Nasal cavity respiratory epithelium epithelial cell of viscerocranial mucosa (primary cell): ENCODE measurements at places on chromosomes 3 and 15. TPM values are rescaled to one million over a fixed set of nuclear protein-coding genes. Genes with fewer than 3 reads are reported as not detected.

Gene GOLGA6D
- under 0.01 TPM in 1 of 2 replicates, not detected in the other for total RNA-seq

Gene SERINC4
- 0.07 TPM in 1 of 2 replicates, not detected in the other for total RNA-seq

Gene HRG
- total RNA-seq: not detected in 2 replicates

Gene TRPM1
- total RNA-seq: under 0.01 and 0.68 TPM in 2 replicates

Gene CCR2
- total RNA-seq: under 0.01 TPM in 2 replicates

Gene CHRD
- not detected in 2 replicates for total RNA-seq

Gene HDC
- total RNA-seq: under 0.01 TPM in 1 of 2 replicates, not detected in the other

Gene CCR9
- total RNA-seq: not detected in 2 replicates

Gene PDZRN3
- 0.21 and 0.34 TPM in 2 replicates for total RNA-seq

Gene NRG4
- 0.85 TPM in 1 of 2 replicates, not detected in the other for total RNA-seq

Gene TIMP4
- total RNA-seq: 1.4 and 2.2 TPM in 2 replicates

Gene ABHD17C
- 25.6 and 45.4 TPM in 2 replicates for total RNA-seq

Gene COL7A1
- 121 and 420 TPM in 2 replicates for total RNA-seq

Gene STRIT1
- total RNA-seq: not detected in 2 replicates

Gene KCNMB2
- not detected in 2 replicates for total RNA-seq

Gene PLCL2
- 0.68 and 5.4 TPM in 2 replicates for total RNA-seq

Gene GPR160
- 0.64 and 1.0 TPM in 2 replicates for total RNA-seq

Gene WDR93
- 0.07 TPM in 1 of 2 replicates, not detected in the other for total RNA-seq

Gene C3orf20
- total RNA-seq: not detected in 2 replicates

Gene PRTG
- total RNA-seq: under 0.01 TPM in 1 of 2 replicates, not detected in the other

Gene SCAMP2
- 26.3 and 43.4 TPM in 2 replicates for total RNA-seq

Gene USP19
- 58.1 and 68.7 TPM in 2 replicates for total RNA-seq

Gene GABPB1
- total RNA-seq: 59.9 and 83.4 TPM in 2 replicates

Gene GRIP2
- under 0.01 and 0.07 TPM in 2 replicates for total RNA-seq

Gene B3GALNT1
- total RNA-seq: 5.1 and 5.8 TPM in 2 replicates

Gene C2CD4A
- total RNA-seq: 0.34 and 3.0 TPM in 2 replicates

Gene USP13
- 2.1 and 4.1 TPM in 2 replicates for total RNA-seq

Gene NTRK3
- not detected in 2 replicates for total RNA-seq

Gene TPRG1
- 0.34 and 1.3 TPM in 2 replicates for total RNA-seq

Gene TTC23
- 14.4 and 30.5 TPM in 2 replicates for total RNA-seq
